T-cell (primary cell): ENCODE measurements at places on chromosomes 16 and 17. TPM values are rescaled to one million over a fixed set of nuclear protein-coding genes. Genes with fewer than 3 reads are reported as not detected.

Gene PERCC1
- total RNA-seq: 1.6 TPM

Gene ENPP7
- total RNA-seq: not detected

Gene KRT27
- total RNA-seq: not detected

Gene OR2C1
- total RNA-seq: 0.25 TPM

Gene TRPV2
- total RNA-seq: 125 TPM

Gene KRTAP2-3
- total RNA-seq: not detected

Gene YBX2
- total RNA-seq: 0.50 TPM

Gene RNF135
- total RNA-seq: 6.9 TPM

Gene NPIPB6
- 3.2 TPM for total RNA-seq

Gene CARD14
- 0.10 TPM for total RNA-seq

Gene TM4SF5
- not detected for total RNA-seq

- no peak for DNase-seq
- no peak overlapping the region for H3K4me3 ChIP-seq
- H3K36me3 ChIP-seq: no peaks in the 10 kb centered on the region
- H3K27me3 ChIP-seq: no peaks in the 10 kb centered on the region
Observed at GRCh38 chr17:17943281-17943984, 28.8 kb downstream of the TOM1L2 start.

DNA sequence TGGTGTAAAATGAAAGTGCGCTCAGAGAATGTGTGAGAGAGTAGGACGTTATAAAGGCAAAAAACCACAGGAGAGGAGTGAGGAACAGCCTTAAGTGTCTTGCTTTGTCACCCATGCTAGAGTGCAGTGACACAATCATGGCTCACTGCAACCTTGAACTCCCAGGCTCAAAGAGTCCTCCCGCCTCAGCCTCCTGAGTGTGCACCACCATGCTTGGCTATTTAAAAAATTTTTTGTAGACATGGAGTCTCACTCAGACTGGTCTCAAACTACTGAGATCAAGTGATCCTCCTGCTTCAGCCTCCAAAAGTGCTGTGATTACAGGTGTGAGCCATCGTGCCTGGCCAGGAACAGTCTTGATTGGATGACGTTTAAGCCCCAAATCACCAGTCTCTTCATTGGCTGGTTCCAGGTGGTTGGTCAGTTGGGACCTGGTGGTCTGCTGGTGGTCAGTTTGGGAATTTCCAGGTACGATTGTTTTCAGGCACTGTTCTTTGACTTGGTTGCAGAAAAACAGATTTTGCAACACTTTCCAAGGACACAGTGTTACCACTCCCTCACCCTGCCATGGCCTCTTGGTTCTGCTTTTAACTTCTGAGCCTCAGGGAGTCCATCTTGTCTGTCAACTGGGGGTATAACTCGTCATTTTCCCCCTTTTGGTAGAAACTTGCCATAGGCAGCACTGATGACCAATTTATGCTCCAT is 21.2 kb downstream of the DHODH start:
- DNase-seq: no peak
- H3K4me1 ChIP-seq: no peaks in the 10 kb centered on the region
- no peak overlapping the region for H3K4me3 ChIP-seq
- H3K27ac ChIP-seq: no peak overlapping the region

GRCh38 chr17:4582691-4583090 is 1.6 kb upstream of the SMTNL2 start:
- H3K4me1 ChIP-seq: peaks cover 5% of the 10 kb centered on the region
- H3K36me3 ChIP-seq: no peaks in the 10 kb centered on the region
- no peak overlapping the region for H3K4me3 ChIP-seq
- DNase-seq: no peak

- no peak overlapping the region for H3K27ac ChIP-seq
- no peak for DNase-seq
- H3K36me3 ChIP-seq: peaks cover 80% of the 10 kb centered on the region
- H3K4me3 ChIP-seq: no peak overlapping the region
- H3K27me3 ChIP-seq: no peaks in the 10 kb centered on the region
Observed at GRCh38 chr17:57976594-57976993, 11.5 kb downstream of the VEZF1 start.

- H3K4me1 ChIP-seq: no peaks in the 10 kb centered on the region
- H3K36me3 ChIP-seq: no peaks in the 10 kb centered on the region
- no peak overlapping the region for H3K4me3 ChIP-seq
- no peak overlapping the region for H3K27ac ChIP-seq
Observed at GRCh38 chr16:24838554-24839266, 7.1 kb upstream of the SLC5A11 start.

- H3K4me3 ChIP-seq: no peak overlapping the region
- H3K36me3 ChIP-seq: peaks cover 65% of the 10 kb centered on the region
- H3K27me3 ChIP-seq: no peaks in the 10 kb centered on the region
- DNase-seq: no peak
Observed at GRCh38 chr17:75691371-75691791, 24.2 kb downstream of the SAP30BP start.

DNA sequence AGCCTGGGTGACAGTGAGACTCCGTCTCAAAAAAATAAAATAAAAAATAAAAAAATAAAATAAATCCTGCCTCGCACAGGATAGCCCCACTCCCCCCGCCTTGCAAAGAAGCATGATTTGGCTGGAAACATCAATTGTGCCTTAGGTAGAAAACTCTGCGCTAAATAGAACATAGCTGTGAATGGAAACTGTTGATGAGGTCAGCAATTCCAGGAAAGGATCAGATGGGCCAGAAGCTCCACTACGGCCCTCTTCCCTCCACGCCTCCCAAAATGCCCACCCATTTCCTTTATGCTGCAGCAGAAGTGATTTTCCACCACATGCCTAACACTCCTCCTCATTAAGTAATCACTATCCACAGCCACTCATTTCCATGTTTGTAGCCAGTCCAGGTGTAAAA is 473.4 kb downstream of the XYLT1 start:
- peaks cover 16% of the 10 kb centered on the region for H3K4me1 ChIP-seq
- no peaks in the 10 kb centered on the region for H3K27me3 ChIP-seq
- H3K27ac ChIP-seq: no peak overlapping the region
- no peaks in the 10 kb centered on the region for H3K36me3 ChIP-seq

- no peak overlapping the region for H3K4me3 ChIP-seq
- peaks cover 11% of the 10 kb centered on the region for H3K4me1 ChIP-seq
- no peak overlapping the region for H3K27ac ChIP-seq
- H3K36me3 ChIP-seq: no peaks in the 10 kb centered on the region
- no peaks in the 10 kb centered on the region for H3K27me3 ChIP-seq
- no peak for DNase-seq
Observed at GRCh38 chr16:90084215-90084950, 7.3 kb upstream of the PRDM7 start.

DNA sequence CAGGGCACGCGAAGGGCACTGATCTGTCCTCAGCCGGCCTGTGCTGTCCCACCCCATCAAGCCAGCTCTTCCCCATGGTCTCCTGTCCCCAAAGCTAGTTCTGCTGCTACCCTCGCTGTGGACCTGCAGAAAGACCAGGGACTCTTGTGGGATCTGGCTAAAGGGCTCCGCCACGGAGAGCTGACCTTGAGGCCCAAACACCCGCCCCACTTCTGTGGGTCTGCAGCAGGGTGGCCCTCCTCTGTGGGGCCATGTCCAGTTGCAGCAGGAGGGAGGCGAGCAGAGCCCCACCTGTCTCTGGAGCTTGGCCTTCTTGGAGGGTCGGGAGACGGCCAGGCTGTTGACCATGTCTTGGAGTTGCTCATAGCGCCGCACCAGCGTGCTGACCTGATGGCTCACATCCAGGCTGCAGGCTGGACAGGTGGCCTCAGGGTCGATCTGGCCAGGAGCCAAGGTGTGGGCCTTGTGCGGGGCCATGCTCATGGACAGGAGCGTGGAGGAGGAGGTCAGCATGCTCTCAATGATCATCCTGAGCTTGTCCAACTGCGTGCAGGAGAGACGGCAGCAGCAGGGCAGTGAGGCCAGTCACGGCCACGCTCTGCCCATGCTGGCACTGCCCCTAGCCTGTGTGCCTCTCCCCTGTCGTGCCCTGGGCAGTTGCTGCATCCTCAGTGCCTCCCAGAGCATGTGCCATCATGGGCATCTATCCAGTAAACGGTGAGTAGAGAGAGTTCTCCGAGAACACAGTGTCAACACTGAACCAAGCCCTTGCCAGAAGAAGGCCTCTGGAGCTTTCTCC is 16.6 kb downstream of the UBALD2 start:
- H3K27me3 ChIP-seq: no peaks in the 10 kb centered on the region
- H3K4me3 ChIP-seq: no peak overlapping the region
- no peak overlapping the region for H3K27ac ChIP-seq
